Stimulated activated CD4-positive, alpha-beta T cell treated with anti-CD3 and anti-CD28 coated beads, Interleukin-2, amount 100 ng/mL, for 48 hours (primary cell): ENCODE measurements at places on chromosomes 7 and 10.
A peak's percentile ranks its signal among the peaks of the same experiment; 100 is the strongest.

DNA sequence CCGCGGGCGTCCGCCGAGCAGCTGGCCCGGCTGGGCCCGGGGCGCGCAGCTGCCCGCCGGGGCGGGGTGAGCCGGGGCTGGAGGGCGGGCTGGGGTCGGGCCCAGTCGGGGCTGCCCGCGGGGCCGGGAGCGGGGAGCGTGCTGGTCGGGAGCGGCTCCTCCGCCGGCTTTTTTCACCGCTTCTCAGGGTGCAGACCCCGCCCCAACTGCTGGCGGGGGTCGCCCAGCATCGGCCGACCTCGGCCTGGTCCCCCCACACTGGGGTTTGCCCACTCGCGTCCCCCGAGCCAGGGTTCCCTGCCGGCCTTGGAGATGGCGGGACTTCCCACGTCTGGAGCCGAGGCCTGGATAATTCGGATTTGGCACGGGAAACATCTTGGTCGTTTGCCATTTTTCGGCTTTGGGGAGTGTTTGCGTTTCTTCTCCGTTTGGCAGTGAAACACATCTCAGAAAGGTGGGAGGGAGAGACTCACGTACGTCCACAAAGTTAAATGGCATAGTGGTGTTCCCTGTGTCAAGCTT lies 432 bp downstream of the TMEM248 start:
- peak; percentile 9 for DNase-seq

- DNase-seq = no peak
These were observed 429.0 kb downstream of the ETV1 start for GRCh38 chr7:13560441-13560840.

- no peak for DNase-seq
These were observed 88.8 kb downstream of the DNMBP start for GRCh38 chr10:99920901-99921300.

- DNase-seq = no peak
These were observed 144.9 kb downstream of the SH3PXD2A start for GRCh38 chr10:103710490-103710889.

- DNase-seq = no peak
These were observed 72.2 kb upstream of the ZNF479 start for GRCh38 chr7:57204411-57204811.

DNA sequence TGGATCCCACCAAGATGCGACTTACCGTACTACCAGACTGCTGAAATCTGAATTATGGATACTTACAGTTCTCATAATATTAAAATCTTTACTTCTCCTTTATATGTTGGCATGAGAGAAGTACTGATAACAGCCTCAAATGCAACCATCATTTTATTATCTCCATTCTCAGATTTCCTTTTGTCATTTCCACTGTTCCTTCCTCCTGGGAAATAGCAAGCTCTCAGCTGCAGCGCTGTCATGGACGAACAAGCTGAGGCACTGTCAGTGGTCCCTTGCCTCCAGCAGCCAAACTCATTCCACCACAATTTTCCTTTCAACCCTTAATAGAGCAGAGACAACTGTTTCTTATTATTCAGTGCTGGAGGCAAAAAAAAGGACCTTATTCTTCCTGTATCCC lies 478.4 kb downstream of the ARL4A start:
- DNase-seq = no peak

- no peak for DNase-seq
These were observed 277.0 kb downstream of the INHBA start for GRCh38 chr7:41425926-41426325.

DNA sequence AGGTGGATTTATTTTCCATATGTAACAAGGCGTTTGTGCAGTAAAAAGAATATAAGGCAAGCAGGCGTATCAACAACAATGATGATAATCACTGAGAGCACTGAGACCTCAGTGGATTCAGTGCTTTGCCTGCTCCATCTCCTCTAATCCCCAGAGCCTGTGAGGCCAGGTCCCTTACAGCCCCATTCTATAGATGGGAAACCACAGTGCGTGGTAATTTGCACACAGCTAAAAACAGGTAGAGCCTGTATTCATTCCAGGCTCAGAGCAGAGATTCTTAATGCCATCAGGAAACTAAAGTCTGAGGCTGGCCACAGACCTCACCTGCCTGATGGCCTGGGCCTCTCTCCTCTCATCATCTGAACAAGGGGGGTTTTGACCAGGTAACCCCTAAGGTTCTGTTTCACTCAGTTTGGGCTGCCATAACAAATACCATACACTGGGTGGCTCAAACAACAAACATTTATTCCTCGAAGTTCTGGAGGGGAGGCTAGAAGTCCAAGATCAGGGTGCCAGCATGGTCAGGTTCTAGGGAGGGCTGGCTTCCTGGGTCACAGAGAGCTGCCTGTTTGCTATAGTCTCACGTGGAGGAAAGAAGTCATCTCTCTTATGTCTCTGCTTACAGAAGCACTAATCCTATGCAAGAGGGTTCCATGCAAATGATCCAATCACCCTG lies 10.3 kb upstream of the RASSF4 start:
- DNase-seq = no peak

- DNase-seq = no peak
These were observed 844.9 kb upstream of the PHF14 start for GRCh38 chr7:10128748-10129147.

DNA sequence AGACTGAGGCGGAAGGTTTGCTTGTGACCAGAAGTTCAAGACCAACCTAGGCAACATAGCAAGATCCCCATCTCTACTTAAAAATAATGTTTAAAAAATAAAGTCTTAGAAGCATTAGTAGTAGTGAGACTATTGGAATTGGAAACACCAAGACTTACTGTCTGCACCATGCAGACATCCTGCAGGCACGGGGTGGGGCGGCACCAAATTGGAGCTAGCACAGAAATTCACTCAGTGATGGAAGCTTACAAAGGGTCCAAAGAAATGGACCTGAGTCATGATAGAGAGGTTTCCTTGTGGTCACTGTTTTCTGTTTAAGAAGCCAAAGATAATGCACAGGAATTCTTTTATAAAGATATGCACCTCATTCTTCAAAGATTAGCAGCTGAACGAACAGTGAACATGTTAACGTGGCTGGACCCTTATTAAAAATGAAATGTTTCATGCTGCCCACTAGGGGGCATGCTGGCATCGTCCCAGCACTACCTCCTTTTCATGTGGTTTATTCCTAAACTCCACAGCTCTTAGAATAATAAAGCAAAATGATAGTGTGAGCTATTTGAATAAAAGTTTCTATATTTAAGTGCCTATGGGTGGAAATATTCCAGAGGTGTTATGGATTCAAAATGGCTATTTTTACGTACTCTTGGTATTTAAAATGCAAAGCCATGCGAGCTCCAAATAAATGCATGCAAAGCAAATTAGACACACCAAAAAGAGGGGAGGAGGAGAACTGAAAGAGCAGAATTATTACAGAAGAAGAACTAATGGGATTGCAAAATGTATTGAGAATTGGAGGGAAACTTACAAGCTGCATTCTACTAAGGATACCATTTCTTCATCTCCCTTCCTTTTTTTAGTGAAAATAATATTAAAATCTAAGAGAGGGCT lies 28.6 kb downstream of the PDSS1 start:
- no peak for DNase-seq

- no peak for DNase-seq
These were observed 48.9 kb upstream of the FHIP2A start for GRCh38 chr10:114772496-114773196.

- no peak for DNase-seq
These were observed 58.3 kb upstream of the NEBL start for GRCh38 chr10:20955355-20955893.

DNA sequence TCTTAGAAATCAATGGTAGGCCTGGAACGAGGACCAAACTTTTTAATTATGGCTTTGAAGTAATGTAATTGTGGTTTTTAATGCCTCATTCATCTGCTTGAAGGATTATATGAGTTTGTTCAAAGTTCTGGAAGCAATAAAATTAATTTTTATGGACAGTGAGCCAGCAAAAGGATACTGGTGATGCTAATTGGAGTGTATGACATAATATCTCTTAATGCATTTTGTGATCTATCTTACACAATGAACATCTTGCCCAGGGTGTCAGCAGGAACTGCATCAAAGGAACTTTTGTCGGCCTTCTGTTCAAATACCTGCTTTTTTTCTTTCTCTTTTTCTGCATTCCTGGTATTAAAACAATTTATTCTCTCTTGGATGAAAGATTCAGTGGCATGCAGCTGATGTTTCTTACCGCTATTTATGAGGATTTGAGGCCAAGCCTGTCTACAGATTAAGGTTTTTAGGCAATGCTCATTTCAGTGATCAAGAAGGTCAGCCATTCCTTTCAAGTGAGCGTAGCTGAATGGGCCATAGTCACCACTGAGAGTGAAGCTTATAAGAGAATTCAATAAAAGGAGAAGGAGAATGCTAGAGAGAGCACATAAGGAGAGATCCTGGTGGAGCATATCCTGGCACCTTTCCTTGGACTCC lies 974.8 kb downstream of the SORCS3 start:
- no peak for DNase-seq

DNA sequence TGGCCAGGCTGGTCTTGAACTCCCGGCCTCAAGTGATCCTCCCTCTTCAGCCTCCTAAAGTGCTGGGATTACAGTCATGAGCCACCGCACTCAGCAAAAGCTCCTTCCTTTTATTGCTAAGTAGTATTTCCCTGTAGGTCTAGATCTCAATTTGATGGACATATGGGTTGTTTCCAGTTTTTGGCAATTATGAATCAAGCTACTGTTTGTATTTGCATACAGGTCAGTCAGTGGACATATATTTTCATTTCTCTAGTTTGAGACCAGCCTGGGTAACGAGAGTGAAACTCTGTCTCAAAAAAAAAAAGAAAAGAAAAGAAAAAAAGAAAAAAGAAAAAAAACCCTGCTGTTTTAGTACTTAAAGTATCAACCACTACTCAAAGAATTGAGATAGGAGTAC lies 6.4 kb upstream of the PRKRIP1 start:
- DNase-seq = no peak

DNA sequence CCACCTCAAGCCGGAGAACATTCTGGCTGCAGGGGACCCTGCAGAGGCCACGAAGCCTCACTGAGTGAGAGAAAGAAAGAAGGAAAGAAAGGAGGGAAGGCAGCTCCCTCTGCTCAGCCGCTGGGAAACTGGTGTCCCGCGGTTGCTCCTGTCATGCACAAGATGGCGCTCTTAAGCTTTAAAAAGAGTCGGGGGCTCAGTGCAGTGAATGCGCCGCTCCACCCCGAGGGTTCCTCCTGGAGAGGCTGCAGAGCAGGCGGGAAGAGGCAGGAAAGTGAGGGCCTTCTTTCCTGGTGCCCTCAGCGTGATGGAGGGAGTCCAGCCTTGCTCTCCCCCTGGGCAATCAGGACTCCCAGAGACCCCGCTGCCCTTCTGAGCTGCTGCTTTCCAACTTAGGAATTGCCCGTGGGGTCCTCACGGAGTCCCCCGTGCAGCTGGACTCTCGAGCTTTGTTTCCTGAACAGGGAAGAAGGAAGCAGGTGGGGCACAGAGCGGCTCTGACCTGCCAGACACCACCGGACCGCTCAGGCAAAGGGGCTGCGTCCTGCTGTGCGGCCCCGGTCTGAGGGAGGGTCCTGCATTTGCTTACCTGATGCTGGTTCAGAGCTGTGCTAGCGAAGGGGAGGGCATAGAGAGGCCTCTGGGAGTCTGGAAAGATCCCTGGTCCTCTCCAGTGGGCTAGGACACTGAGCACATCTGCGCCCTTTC lies 141.9 kb upstream of the MKI67 start:
- peak; percentile 7 for DNase-seq

GRCh38 chr10:109474261-109474660 lies 449.1 kb downstream of the XPNPEP1 start:
- DNase-seq = no peak

DNA sequence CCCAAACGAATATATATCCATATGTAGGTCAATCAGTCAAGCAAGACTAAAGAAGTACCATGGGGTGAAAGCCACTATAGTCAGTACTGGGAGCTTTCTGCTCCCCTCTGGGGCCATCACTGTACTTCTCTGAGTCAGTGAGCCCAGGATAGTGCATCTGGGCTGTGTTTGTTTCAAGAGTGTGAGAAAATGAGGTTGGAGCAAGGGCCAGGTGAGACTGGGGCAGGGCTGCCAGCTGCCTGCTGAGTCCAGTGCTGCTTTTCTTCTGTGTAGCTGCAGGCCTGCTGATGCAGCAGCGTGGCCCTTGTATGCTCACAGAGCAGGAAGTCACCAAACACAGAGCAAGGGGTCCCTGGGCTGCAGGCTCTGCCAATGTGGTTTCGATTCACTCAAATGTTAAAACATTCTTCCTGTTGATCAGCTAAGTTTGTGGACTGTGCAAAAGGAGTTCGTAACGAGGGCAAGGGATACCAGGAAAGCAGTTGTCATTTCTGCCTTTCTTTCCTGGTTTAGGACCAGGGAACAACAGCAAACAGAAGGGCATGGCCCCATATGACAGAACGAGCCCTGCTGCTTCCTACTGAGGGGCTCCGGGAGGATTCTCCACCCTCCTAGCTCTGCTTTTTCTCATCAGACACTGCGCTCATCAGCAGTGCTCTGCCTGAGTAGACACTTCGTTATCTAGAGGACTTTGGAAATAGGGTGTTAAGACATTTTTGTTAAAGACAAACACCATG lies 65.4 kb upstream of the TNS3 start:
- DNase-seq = no peak

DNA sequence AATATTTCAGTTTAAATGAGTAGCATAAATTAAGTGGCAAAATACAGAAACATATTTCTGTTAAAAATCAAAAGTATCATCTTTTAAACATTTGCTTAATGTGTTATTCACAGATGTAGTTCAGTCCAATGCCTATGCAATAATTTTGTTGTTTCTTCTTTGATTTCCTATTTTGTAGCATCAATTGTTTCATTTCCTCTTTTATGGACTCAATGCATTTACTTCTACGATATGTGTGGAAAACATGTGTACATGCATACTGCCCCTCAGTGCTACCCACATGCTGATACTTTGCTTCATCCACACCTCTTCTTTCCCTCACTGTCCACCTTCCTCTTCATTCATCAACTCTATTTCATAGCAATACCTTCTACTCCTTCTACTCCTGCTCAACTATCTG lies 108.1 kb downstream of the PTN start:
- DNase-seq = no peak

DNA sequence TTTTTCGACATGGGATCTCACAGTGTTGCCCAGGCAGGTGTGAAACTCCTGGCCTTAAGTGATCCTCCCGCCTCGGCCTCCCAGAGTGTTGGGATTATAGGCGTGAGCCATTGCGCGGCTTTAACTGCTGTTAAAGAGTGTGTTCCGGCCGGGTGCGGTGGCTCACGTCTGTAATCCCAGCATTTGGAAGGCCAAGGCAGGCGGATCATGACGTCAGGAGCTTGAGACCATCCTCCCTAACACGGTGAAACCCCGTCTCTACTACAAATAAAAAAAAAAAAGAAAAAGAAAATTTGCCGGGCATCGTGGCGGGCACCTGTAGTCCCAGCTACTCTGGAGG lies 1.1 kb downstream of the RABGEF1 start:
- DNase-seq = no peak

- DNase-seq = no peak
These were observed 8.6 kb upstream of the WBP1L start for GRCh38 chr10:102735065-102735562.
